Suppressor macrophage treated with lipopolysaccharide for 1 hour (primary cell): ENCODE measurements at places on chromosomes 6 and 20.
A peak's percentile ranks its signal among the peaks of the same experiment; 100 is the strongest.

DNA sequence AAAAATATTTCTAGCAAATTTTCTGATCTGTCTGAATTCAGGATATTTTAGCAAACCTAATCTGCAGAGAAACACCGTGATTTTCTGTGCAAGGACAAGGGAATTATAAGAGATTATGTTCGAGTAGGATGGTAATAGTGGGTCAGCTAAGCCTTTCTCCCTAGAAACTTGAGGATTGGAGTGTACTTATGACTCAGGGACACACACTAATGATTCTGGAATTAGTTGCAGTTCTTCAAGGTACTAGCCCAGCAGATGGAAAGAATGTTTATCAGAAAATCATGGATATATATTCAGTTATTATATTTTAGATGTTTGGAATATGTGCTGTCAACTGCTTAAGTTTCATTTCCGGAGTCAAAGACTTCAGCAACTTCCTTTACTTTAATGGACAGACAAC, 177.1 kb upstream of the MAP3K7 start:
- DNase-seq, result no peak

DNA sequence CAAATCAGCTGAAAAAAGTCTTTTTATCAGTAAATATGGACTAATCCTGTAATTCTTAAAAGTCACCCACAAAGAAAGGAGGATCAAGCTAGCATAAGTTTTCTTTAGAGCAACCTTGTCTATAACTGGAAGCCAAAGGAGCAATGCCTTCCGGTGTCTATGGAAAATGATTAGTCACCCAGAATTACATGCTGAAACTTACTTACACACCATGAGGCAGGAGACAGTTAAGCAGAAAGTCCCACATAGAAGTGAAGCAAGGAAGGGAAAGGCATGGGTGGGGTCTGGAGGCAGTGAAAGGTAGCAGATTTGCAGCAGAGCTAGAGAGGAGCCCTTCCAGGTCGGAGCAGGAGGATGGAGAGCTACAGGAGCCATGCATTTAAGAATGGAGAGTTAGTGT, 153.7 kb upstream of the RIPOR2 start:
- DNase-seq, result peak; percentile 15

DNA sequence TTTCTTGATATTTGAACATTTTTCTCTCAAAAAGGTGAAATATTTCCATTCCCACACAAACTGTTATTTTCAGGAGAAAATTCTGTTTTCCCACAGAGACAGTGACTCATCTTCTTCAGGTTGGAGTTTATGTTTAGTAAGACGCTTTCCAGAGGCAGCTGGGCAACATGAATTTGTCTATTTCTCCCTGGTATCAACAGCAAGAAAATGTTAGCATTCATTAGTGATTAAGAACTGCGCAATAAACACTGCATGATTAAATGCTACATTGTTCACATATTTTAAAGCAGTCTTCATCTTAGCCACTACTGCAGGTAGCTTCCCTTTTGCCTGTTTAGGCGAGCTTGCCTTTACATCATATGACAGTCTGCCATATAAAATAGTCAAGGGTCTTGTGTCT, 295.7 kb downstream of the C6orf118 start:
- no peak for DNase-seq

DNA sequence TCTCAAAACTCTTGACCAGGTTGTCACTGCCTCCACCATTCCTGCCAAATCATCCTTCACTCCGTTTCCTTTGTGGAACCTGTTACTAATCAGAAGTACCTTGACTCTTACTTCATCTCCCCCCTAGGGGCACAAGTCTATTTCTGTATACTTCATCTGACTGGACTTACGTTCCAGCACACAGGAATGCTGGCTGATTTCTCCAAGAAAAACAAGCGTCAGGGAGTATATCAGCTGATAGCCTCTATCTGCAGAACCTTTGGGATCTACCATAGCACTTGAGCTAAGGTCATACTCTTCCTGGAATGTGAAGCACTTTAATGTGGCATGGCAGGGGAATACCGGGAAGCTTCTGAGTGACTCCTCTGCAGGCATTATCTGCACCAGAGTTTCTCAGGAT, 178.1 kb upstream of the MOCS1 start:
- no peak for DNase-seq

DNA sequence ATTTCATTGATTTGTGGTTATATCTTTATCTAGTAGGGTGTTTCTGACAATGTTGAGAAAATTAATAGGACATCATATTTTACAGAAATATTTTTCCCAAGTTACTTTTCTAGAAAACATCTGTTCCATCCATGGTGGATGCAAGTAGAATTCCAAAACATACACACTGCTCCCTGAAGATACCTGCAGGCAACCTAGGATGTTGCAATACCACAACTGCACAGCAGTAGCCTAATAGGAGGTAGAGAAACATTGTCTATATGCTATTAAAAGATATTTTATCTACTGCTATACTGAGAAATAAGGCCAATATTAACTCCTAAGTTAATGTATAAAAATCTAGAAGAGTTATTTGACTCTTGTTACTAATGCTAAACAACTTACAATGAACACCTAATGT, 6.8 kb downstream of the ILRUN start:
- no peak for DNase-seq

DNA sequence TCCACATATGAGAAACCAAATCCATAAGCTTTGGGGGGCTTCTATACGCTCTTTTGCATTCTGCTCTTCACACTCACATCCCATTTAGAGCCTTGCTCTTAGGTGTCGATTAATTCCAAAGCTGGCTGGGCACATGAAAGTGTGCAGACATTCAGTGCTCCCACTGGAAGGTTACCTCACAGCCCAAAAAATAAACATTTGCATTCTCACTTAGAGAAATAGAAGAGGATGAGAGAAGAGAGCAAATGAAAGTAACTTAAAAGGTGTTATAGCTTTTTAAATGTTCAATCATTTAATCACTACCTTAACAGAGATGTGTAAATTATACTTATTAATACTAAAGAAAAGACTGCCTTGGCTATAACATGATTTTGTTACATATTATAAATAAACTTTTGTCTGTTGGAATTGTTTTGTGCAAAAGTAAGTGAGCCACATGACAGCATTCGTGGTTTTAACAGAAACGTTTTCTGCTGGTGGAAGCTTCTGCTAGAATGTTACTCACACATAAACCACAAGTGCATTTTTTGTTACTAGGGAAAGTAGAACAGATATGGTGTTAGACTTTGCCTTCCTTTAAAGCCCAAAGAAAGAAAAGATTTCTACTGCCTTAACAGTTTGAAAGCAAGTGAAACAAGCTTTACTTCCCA, 116.7 kb downstream of the SIM1 start:
- no peak for DNase-seq

DNA sequence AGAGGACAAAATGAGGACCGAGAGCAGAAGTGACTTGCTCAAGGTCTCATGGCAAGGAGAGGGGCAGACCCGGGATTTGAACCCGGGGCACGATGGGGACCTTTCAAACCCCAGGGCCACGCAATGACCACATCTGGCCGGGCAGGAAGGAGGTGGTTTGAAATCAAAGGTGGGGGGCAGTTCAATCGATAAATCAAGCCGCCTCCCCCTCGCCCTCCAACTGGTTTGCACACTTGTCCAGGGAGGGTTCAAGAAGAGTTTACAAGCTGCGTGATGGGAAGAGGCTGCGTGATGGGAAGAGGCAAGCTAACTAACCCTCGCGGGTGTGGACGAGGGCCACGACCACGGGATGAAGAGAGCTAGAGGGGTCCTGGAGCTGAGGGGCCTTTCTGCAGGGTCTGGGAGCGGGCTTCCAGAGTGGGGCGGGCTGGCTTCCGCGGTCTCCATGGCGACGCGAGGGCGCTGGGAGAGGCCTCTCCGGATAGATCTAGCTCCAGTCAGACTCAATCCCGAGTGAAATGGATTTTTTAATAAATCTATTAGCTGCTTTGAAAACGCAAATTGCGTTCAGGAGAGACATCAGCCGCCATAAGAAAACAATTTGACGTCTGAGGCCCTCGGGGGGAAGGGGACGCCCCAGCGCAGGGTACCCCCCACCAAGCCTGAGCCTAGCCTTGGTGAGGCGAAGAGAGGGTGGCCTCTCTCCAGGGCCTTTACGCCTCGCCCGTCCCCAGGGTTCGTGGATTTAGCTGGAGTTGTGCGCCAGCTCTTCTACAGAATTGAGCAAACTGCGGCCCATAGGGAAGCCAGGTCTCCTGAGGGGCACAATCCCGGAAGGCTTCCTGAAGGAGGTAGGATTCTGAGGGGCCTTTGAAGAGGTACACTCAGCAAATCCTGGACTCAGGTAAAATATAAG, 143.9 kb downstream of the GRM4 start:
- no peak for DNase-seq

- DNase-seq, result no peak
These were observed 87.5 kb downstream of the SAMD5 start for GRCh38 chr6:147595961-147596360.

GRCh38 chr6:131231103-131231502, 95.8 kb downstream of the AKAP7 start:
- DNase-seq, result peak; percentile 58
